Activated CD4-positive, alpha-beta T cell treated with anti-CD3 and anti-CD28 coated beads, Interleukin-2, Interleukin-6, amounts not matched to agents 100 ng/mL and 50 ng/mL, durations not matched to agents 16 hours and 8 hours (primary cell): ENCODE measurements at places on chromosomes 6 and 20.
A peak's percentile ranks its signal among the peaks of the same experiment; 100 is the strongest.

DNA sequence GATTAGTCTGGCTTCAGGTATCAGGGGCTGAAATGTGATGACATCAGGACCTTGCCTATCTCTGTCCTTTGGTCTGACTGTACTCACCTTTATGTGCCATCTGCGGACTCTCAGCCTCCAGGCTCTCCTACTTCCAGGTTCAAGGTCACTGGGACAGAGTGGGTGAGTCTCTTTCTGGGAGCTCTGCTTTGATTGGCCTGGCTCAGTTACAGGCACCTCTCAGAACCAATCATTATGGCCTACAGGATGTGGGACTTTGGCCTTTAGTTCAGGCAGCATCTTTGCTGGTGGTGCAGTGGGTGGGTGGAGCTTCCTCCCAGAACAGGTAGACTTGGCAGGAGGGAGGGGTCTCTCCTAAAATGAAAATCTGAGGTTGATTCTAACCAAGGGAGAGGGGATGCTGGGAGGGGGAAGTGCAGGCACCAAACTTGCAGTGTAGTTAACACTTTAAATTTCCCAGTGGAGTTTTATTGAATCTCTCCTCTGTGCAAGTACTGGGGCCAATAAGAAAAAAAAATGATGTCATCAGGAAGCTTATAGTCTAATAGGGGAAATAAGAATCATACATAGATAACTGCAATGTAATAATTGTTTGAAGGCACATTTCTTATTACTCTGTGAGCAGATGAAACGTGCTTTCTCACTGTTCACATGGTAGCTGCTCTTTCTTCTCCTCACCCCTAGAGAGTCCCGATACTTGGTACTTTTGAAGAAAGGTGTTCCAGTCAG lies 53.4 kb downstream of the SLC24A3 start:
- peak; percentile 3 for DNase-seq

GRCh38 chr6:111817451-111818120 lies 55.7 kb downstream of the FYN start:
- DNase-seq = no peak

DNA sequence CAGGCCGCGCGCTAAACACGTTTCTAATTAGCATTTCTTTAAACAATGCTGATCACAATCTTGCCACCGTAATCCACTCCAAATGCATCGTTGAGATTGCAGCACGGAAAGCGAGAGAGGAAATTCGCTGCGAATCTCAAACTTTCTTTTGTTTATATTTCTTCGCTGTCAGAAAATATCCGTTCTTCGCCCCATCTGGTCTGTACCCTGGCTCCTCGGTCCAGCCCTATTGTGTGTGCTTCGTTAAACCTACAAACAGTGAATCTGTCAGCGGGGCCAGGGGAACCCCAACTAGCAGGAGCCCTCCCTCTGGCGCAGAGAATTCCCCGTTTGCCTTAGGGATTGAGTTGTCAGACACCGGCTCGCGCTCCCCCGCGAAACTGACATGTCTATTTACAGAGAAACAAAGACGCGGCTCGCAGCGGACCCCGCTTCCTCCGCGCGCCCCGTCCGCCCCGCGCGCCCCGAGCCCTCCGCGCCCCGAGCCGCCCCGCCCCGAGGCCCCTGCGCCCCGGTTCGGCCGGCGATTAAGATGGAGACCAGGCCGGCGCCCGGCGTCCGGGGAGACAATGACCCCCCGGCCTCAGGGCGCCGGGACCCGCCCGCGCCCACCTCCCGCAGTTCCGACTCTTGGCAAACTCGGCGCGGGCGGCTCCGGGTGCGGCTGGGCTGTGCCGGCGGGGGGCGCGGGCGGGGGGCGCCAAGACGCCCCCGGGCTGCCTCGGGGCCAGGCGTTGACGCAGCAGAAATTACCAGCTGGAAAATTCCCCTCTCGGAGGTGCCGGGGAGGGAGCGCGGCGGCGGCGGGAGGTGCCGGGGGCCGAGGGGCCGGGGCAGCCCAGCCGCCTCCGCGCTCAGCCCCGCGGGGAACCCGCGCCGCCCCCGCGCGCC lies 874 bp downstream of the ZBTB46 start:
- DNase-seq = no peak

GRCh38 chr6:2608503-2608902 lies 142.2 kb downstream of the MYLK4 start:
- no peak for DNase-seq
